Progenitor cell of endocrine pancreas (in vitro differentiated cells): ENCODE measurements at places on chromosomes 1 and 21. TPM values are rescaled to one million over a fixed set of nuclear protein-coding genes. Genes with fewer than 3 reads are reported as not detected.

- no peaks in the 10 kb centered on the region for H3K4me1 ChIP-seq
- no peak overlapping the region for H3K4me3 ChIP-seq
- no peaks in the 10 kb centered on the region for H3K36me3 ChIP-seq
- no peak for DNase-seq
These were observed 80.1 kb downstream of the ZNF326 start for GRCh38 chr1:90074970-90075391.

DNA sequence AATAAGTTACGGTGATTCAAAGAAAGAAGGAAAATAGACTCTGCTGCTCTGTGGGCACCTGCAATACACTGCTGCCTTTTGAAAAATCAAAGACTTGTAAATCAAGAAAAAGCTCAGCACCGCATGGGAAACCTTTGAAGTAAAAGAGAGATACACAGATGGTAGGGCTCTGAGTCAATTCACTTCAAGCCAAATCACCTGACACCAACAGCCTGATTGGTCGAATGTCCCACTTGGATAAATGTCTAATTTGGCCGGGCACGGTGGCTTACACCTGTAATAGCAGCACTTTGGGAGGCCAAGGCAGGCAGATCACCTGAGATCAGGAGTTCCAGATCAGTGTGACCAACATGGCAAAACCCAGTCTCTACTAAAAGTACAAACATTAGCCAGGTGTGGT lies 19.2 kb upstream of the RCAN3 start:
- H3K27me3 ChIP-seq = no peaks in the 10 kb centered on the region
- peaks cover 7% of the 10 kb centered on the region for H3K4me1 ChIP-seq
- no peak overlapping the region for H3K27ac ChIP-seq
- DNase-seq = no peak
- H3K4me3 ChIP-seq = no peak overlapping the region
- H3K36me3 ChIP-seq = no peaks in the 10 kb centered on the region

GRCh38 chr1:91015794-91016550 lies 5.9 kb downstream of the ZNF644 start:
- peak overlapping the region; percentile 93 for H3K27ac ChIP-seq
- peaks cover 44% of the 10 kb centered on the region for H3K4me1 ChIP-seq
- H3K36me3 ChIP-seq = peaks cover 23% of the 10 kb centered on the region
- H3K27me3 ChIP-seq = no peaks in the 10 kb centered on the region

GRCh38 chr1:245972476-245972875 lies 534.6 kb downstream of the SMYD3 start:
- no peaks in the 10 kb centered on the region for H3K36me3 ChIP-seq
- H3K27me3 ChIP-seq = no peaks in the 10 kb centered on the region
- no peak for DNase-seq
- H3K27ac ChIP-seq = peak overlapping the region; percentile 56
- H3K4me3 ChIP-seq = no peak overlapping the region

- peaks cover 1% of the 10 kb centered on the region for H3K36me3 ChIP-seq
- H3K4me1 ChIP-seq = peaks cover 6% of the 10 kb centered on the region
- H3K27ac ChIP-seq = no peak overlapping the region
- H3K27me3 ChIP-seq = peaks cover 7% of the 10 kb centered on the region
These were observed 528.1 kb downstream of the KIF26B start for GRCh38 chr1:245682638-245683628.

GRCh38 chr1:203378556-203379245 lies 27.8 kb upstream of the FMOD start:
- H3K4me3 ChIP-seq = no peak overlapping the region
- DNase-seq = no peak
- no peaks in the 10 kb centered on the region for H3K36me3 ChIP-seq
- peaks cover 19% of the 10 kb centered on the region for H3K4me1 ChIP-seq
- peaks cover 11% of the 10 kb centered on the region for H3K27me3 ChIP-seq

GRCh38 chr1:15524283-15525049 lies 451 bp upstream of the CASP9 start:
- peaks cover 35% of the 10 kb centered on the region for H3K4me1 ChIP-seq
- peak; percentile 100 for DNase-seq
- peak overlapping the region; percentile 100 for H3K27ac ChIP-seq
- no peaks in the 10 kb centered on the region for H3K27me3 ChIP-seq

LIN28A gene
- total RNA-seq = 80.2 and 87.8 TPM in 2 replicates

RAB3B gene
- 86.2 and 87.1 TPM in 2 replicates for total RNA-seq

CYP4B1 gene
- total RNA-seq = 0.80 TPM in 1 of 2 replicates, not detected in the other

NR1I3 gene
- total RNA-seq = not detected in 2 replicates
